ENCODE measurements at places on chromosomes 11 and 22. TPM values are rescaled to one million over a fixed set of nuclear protein-coding genes. Genes with fewer than 3 reads are reported as not detected.
A peak's percentile ranks its signal among the peaks of the same experiment; 100 is the strongest.

YAP1 gene
- total RNA-seq, result 49.6 TPM

MS4A6E gene
- total RNA-seq, result not detected

DNA sequence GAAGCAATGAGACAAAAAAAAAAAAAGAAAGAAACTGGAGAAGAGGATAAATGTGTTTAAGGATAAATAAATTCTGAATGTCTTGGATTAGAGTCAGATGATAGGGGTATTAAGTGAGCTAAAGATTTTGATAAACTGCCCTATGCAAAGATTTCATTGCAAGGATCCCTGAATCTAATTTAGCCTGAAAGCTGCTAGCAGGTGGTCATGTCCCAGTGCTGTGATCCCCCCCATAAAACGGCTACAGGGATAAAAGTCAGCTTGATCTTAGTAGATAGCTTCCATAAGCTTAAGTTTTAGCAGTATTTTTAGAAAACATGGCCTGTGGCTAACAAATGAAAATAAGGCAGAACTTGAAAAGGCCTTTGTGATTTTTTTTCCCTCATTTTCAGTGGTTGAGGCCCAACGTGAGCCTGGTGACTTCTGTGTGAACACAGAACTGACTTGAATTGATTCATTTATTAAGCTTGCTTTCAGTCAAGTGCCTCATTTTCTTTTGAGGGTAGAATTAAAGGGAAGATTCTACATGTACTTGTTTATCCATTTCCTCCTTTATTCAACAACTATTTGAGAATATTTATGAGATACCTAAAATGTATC is 44.5 kb downstream of the CD44 start:
- DNase-seq, result no peak

GRCh38 chr11:3920148-3920852 is 64.8 kb downstream of the STIM1 start:
- peak; percentile 18 for DNase-seq

GRCh38 chr11:92388380-92388779 is 163.8 kb downstream of the FAT3 start:
- DNase-seq, result no peak

Data from NCI-H460 (cell line).